ENCODE measurements at places on chromosomes 6 and 20. TPM values are rescaled to one million over a fixed set of nuclear protein-coding genes. Genes with fewer than 3 reads are reported as not detected.

GPX5 gene
- not detected for total RNA-seq

SLC2A10 gene
- 12.7 TPM for total RNA-seq

DNA sequence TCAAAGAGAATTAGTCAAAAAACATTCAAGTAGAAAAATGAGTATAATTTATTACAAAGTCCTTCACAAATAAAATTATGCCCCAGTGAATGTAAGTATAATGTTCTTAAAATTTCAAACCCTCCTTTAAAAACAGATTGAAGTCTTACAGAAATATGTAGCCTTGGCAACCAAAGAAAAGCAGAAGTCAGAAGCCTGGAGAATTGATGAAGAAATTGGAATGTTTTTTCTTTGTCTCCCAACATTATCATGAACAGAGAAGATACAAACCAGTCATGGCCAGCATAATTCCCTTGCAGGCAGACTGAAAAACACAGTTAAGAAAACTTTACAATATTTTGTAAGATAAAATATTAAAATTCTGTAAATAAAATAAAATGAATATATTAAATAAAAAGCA is 221.9 kb downstream of the TBC1D32 start:
- DNase-seq, result no peak

DNA sequence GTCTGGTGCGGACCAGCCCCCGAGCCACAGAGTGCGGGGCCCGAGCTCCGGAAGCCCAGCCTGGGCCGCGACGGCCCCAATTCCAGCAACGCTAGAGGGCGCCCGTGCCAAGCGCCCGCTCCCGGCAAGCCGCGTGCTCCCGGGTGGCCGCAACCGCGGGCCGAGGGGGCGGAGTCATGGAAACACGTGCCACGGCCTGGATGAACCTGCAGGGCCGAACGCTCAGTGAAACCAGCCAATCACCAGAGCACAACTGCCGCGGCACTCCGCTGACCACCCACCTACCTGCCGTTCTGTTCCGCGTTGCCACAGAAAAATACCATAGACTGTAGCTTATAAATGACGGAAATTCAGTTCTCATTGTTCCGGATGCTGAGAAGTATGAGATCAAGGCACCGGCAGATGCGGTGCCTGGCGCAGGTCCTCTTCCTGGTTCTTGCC is 85.7 kb upstream of the FOXC1 start:
- peak; percentile 25 for DNase-seq

PDE10A gene
- 26.2 TPM for total RNA-seq

DNA sequence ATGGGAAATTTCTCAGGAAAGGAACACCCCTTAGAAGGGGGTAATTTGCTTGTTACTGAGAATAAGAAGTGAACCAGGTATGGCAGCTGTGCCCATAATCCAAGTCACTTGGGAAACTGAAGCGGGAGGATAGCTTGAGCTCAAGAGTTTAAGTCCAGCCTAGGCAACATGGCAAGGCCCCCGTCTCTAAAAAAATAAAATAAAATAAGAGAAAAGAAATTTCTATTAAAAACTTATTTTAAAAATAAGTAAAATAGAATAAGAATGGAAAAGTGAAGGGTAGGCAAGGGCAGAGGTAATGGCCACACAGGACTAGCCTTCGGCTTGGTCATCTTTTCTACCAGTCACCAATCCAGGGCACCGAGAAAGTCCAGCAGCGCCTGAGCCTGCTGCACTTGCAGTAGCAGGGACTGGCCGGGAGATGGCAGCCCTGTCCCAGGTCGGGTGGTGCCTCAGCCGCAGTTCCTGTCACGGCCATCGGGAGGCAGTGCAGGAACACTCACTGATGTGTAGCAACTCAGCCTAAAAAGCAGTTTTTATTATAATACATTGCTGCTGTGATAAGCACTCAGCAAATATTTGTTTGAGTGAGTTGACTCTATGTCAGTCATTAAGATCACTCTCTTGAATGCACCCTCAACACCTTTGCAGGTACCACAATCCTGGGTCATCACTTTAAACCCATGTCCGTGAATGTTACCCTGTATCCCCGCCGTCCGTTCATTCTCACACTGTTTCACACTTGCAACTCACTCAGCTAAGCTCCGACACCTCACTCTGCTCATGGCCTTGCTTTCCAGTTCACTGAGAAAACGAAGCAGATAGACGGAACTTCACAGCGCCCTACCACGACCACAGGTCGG is 23.2 kb upstream of the GCM1 start:
- peak; percentile 98 for DNase-seq

- no peak for DNase-seq
Observed at GRCh38 chr20:9256393-9256792, 187.5 kb downstream of the PLCB4 start.

- no peak for DNase-seq
Observed at GRCh38 chr6:157637516-157637915, 185.5 kb upstream of the SNX9 start.

GABRR1 gene
- total RNA-seq, result not detected

DNA sequence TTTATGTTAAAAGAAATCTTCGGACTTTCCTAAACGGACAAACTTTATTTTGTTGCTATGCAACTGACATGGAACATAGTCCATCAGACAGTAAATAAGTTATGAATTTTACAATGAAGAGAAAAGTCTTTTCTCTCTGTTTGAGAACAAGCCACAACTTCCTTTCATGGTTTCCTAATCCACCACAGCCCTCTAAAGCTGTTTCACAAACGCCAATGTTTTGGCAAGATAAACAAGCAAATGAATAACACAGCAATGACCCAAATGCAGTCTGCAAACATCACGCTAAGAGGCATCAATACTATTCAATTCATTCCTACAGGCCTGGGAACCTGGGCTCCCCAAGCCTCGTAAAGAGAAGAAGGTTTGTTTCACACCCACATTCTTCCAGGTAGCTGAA is 60.4 kb downstream of the HAO1 start:
- no peak for DNase-seq

DNA sequence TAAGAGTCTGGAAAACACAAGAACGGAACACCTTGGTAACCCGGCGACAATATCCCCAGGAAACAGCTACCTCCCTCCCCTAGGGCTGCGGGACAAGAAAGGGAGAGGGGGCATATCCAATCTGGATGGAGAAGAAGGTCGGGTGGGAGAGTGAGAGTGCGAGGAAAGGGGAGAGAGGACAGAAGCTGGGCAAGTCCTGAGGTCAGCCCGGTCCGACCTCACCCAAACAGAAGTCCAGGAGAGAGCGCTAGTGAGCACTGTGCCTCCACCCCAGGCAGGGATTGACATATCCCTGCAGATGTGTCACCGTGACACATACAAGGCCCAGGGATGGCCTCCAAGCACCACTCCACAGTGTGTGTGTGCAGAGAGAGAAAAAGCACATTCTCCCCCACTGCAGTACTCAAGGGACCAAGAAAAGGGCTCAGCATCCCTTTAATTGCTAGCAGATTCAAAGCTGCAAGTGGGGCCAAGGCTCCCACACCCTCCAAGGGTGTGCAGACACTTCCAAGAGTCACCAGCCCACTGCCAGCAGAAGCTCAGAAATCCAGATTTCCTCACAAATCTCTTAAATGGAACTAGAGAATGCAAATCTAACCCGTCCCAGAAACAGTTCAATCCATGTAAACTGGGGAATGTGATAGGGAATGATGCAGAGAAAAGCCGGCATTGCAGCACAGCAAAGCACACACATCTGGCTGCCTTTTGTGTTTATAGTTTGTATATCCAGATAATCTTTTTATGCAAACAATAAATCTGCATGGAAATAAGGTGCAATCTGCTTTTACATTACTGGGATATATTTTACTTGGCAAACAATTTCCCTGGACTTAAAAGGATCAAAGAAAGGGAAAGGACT is 3.1 kb downstream of the PXDC1 start:
- peak; percentile 69 for DNase-seq
